ENCODE measurements at places on chromosomes 4 and X.

- no peak for DNase-seq
Measured at GRCh38 chr4:38101563-38101962, 141.4 kb downstream of the PTTG2 start.

DNA sequence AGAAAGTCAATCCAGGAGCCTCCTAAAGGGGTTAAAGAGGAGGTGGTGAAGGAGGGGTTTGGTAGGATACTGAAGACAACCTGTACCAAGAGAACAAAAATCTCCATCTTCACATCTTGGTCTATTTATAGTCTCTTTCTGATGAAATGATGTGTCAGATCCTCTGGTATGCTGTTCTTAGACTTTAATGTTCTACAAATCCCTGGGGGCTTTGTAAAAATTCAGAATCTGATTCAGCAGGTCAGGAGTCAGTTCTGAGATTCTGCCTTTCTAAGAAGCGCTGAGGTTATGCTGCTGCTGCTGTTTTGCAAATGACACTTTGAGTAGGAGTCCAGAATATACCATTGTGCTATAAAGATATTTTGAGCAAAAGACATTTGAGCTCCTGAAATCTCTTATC lies 172.9 kb upstream of the GLRA2 start:
- no peak for DNase-seq

DNA sequence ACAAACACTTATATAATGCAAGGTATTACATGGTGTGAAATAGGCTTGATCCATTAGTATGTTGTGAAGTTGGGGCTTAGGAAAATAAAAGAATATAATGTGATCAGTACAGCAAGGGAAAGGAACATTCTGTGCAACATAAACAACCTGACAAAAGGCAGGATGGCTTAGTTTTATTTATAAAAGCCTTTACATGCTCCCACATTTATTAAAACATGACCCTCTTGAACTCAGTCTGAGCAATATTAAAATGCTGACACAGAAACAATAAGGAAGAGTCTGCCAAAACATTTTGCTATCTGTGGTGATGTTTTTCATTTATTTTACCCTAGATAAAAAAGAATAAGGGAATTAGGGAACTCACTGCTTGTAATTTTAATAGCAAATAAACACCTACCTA lies 519.7 kb downstream of the PCDH7 start:
- DNase-seq: no peak

DNA sequence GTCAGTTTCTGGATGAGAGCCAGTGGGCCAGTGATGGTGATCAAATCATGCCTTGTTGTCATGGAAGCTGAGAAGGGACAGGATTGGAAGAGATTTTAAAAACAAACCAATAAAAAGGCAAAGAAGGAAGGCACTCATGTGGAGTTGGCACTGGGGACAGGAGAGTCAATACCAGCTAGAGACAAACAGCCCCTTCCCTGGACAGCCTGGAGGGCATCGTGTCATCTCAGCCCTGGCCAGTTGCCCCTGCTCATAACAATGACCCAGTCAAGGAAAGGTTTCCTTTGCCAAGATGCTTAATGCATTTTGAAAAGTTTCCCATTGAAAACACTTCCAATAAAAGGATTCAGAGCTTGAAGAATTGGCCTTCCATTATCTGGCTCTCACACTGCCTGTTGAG lies 55.5 kb downstream of the SCML1 start:
- DNase-seq: no peak

DNA sequence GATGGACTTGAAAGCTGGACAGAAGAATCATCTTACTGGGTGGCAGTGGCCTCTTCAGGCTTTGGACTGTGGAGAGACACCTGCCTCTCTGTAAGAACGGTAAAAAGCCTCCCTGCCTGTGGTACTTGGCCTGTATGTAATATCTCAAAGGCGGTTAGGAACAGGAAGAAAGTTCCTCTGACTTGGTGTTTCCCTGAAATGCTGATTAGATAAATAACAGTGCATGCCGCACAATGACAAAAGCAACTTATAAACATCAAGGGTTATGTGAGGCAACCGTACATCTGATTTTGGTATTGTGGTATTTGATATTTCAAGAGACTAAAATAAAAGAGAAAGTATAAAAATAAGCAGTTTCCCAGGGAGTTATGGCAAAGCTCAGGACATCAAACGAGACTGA lies 92.4 kb upstream of the SORBS2 start:
- no peak for DNase-seq

- DNase-seq: no peak
Measured at GRCh38 chr4:124132161-124132560, 580.4 kb downstream of the ANKRD50 start.

GRCh38 chr4:15753081-15753480 lies 25.0 kb upstream of the CD38 start:
- no peak for DNase-seq

- DNase-seq: no peak
Measured at GRCh38 chr4:54912155-54912554, 213.2 kb downstream of the KDR start.

DNA sequence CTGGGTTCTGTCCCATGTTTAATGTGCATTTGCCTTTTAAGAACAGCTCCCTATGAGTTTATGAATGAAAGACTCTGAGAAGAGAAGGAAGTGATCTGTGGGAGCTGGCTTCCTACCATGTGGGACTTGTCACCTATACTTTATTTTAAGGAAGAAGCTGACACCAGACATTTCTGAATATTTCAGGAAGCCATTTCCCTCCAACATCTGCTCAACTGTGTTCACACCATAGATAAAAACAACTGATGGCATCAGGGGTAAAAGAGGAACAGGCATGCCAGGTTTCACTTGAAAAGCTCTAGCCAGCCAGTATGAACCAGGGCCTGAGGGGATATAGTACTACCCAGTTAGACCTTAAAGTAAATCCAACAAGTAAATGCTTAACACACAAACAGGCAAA lies 116.0 kb downstream of the COL4A6 start:
- DNase-seq: no peak
